ENCODE measurements at places on chromosomes 5 and 9. TPM values are rescaled to one million over a fixed set of nuclear protein-coding genes. Genes with fewer than 3 reads are reported as not detected.
A peak's percentile ranks its signal among the peaks of the same experiment; 100 is the strongest.

DNA sequence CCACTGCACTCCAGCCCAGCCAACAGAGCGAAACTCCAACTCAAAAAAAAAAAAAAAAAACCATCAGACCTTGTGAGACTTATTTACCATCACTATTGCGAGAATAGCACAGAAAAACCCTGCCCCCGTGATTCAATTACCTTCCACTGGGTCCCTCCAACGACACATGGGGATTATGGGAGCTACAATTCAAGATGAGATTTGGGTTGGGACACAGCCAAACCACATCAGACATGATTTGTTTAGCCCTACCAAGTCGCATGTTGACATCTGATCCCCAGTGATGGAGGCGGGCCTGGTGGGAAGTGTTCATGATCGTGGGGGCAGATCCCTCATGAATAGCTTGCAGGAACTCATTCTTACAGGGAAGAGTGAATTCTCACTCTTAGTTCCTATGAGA, 26.6 kb downstream of the MYO10 start:
- no peaks in the 10 kb centered on the region for H3K27me3 ChIP-seq
- H3K4me1 ChIP-seq = no peaks in the 10 kb centered on the region
- H3K27ac ChIP-seq = no peak overlapping the region
- no peaks in the 10 kb centered on the region for H3K36me3 ChIP-seq
- no peak overlapping the region for H3K4me3 ChIP-seq

DNA sequence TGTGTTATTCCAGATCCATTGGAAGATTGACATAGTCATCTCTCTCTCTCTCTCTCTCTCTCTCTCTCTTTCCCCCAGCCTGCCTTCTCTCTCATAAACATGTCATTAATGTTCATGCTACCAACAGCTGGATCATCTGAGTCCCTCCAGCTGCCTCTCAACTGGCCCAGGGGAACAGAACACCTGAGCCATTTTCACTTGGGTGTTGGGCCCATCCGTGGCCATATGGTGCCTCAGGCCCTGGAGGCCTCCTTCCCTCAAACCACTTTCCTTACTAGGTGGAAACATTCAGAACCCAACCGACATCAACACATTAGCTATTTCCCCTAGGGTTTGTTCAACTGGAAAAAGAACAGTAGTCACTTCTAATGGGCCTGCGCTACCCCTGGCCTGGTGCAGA, 196.2 kb downstream of the FRMD3 start:
- H3K27me3 ChIP-seq = no peaks in the 10 kb centered on the region
- DNase-seq = no peak
- no peak overlapping the region for H3K4me3 ChIP-seq

- no peak for DNase-seq
- H3K27ac ChIP-seq = peak overlapping the region; percentile 97
- peaks cover 30% of the 10 kb centered on the region for H3K4me1 ChIP-seq
- H3K27me3 ChIP-seq = no peaks in the 10 kb centered on the region
- peaks cover 10% of the 10 kb centered on the region for H3K36me3 ChIP-seq
Observed at GRCh38 chr5:57172466-57173318, 1.2 kb upstream of the GPBP1 start.

GRCh38 chr5:66658516-66658915, 62.3 kb downstream of the MAST4 start:
- peaks cover 25% of the 10 kb centered on the region for H3K27me3 ChIP-seq
- H3K27ac ChIP-seq = no peak overlapping the region
- no peaks in the 10 kb centered on the region for H3K36me3 ChIP-seq
- H3K4me3 ChIP-seq = no peak overlapping the region
- no peak for DNase-seq

DNA sequence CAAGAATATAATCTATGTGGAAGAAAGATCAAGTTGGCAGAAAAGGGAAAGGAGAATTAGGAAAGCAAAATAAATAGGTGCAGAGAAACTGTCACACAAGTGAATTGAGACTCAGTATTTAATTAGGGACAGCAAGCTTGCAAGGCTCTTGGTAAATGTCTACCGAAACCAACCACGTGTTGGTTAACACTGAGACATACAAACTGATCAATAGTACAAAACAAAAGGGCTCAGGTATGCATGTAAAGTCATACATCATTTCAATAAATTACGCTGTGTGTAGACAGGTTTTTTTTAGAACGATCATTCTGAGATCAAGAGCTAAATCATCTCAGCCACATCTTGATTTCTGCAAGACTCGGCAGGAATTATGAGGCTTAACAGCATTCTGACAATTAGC, 225.4 kb downstream of the EBF1 start:
- peaks cover 13% of the 10 kb centered on the region for H3K4me1 ChIP-seq
- peaks cover 6% of the 10 kb centered on the region for H3K36me3 ChIP-seq
- DNase-seq = no peak
- H3K27ac ChIP-seq = peak overlapping the region; percentile 1
- peaks cover 19% of the 10 kb centered on the region for H3K27me3 ChIP-seq

- H3K27me3 ChIP-seq = no peaks in the 10 kb centered on the region
- no peaks in the 10 kb centered on the region for H3K36me3 ChIP-seq
- H3K27ac ChIP-seq = no peak overlapping the region
- DNase-seq = no peak
- no peaks in the 10 kb centered on the region for H3K4me1 ChIP-seq
- no peak overlapping the region for H3K4me3 ChIP-seq
Observed at GRCh38 chr9:20783057-20784038, 99.3 kb downstream of the FOCAD start.

GRCh38 chr5:82338771-82339373, 60.7 kb upstream of the RPS23 start:
- H3K27ac ChIP-seq = no peak overlapping the region
- H3K4me1 ChIP-seq = no peaks in the 10 kb centered on the region
- peaks cover 11% of the 10 kb centered on the region for H3K27me3 ChIP-seq
- DNase-seq = no peak
- H3K36me3 ChIP-seq = no peaks in the 10 kb centered on the region

DNA sequence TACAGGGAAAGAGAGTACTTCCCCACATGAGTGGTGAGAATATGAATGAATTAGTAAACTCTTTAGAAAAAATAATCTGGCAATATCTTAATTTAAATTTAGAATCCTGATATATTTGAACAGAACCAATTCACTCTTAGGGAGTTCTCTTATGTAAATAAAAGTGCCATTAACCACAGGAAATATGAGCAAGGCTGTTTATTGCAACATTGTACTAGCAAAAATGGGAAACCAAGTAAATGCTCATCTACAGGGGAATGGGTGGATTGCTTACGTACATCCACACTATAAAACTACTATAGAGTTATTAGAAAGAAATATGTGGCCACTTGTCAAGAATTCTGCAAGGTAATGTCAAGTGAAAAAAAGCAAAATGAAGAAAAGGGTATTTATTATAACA, 274.5 kb downstream of the TLE1 start:
- H3K4me1 ChIP-seq = no peaks in the 10 kb centered on the region
- no peaks in the 10 kb centered on the region for H3K27me3 ChIP-seq
- H3K36me3 ChIP-seq = no peaks in the 10 kb centered on the region
- no peak overlapping the region for H3K4me3 ChIP-seq
- no peak for DNase-seq

DNA sequence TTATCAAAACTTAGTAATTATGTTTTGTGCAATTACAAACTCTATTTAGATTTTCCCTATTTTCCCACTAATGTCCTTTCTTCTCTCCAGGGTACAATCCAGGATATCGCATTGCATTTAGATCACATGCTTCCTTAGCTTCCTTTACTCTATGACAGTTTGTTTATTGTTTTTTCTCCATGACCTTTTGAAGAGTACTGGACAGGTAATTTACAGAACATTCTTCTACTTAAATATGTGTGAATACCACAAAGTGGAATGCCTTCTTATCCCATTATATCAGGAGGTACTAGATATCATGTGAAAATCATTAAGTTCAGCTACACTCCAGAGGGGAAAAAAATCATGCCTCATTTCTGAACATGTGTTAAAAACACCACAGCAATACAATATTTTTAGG, 776.6 kb upstream of the CDH9 start:
- no peak overlapping the region for H3K4me3 ChIP-seq
- no peaks in the 10 kb centered on the region for H3K4me1 ChIP-seq
- no peak for DNase-seq
- no peaks in the 10 kb centered on the region for H3K27me3 ChIP-seq
- H3K27ac ChIP-seq = no peak overlapping the region

DNA sequence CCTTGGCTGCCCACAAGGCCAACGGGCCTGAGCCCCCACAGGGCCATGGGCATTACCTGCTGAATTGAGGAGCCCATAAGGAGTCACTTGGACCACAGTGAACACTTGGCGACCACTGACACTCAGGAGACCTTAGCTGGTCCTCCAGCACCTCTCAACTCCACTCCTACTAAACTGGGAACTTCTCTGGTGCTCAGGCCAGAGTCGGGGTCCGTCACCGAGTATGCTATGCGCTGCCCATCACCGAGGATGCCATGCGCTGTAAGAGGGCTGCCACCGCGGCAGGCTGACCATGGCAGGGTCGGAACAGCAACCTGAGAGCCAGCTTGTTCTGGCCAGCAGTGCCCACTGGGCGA, 600 bp upstream of the SQSTM1 start:
- peaks cover 51% of the 10 kb centered on the region for H3K4me1 ChIP-seq

- H3K27ac ChIP-seq = no peak overlapping the region
- no peak overlapping the region for H3K4me3 ChIP-seq
- peak; percentile 22 for DNase-seq
- no peaks in the 10 kb centered on the region for H3K27me3 ChIP-seq
Observed at GRCh38 chr9:128123451-128124080, 4.0 kb downstream of the PTGES2 start.

DNA sequence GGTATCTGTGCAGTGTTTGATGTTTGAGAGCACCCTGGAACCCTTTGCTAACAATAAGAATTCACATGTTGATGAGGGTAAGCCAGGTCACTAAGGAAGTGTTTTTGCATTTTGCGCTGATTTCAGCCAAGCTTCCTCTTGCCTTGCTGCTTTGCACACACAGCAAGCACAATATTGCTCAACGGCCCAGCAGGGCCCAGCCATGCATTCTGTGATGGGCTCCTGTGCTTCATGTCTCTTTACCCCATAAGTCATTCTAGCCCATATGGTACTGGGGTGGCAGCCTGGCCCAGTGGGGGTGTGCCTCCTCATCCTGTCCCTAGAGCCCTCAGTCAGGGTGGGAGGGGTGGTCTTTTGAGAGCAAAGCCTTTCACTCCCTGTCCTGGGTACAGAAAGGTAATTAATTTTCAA, 481.3 kb downstream of the GADD45G start:
- DNase-seq = no peak
- no peaks in the 10 kb centered on the region for H3K36me3 ChIP-seq
- no peaks in the 10 kb centered on the region for H3K4me1 ChIP-seq

DNA sequence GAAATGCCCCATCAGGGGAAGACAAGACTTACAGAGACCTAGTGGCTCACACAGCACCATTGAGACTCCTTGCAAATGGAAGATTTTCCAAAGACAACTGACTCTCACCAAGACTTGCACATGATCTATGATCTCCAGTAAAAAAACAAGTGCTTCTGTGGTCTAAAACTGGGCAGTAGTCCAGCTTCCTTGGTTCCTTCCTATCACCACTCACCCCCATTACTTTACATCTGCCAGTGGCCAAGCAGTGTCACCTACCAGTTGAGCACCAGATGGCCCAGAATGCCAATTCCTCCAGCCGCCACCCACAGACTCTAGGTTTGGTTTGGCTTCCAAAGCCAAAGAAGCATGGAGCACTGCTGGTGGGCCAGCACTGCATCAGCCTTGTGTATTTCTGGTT, 47.7 kb downstream of the SH3TC2 start:
- H3K27ac ChIP-seq = no peak overlapping the region
- peaks cover 11% of the 10 kb centered on the region for H3K27me3 ChIP-seq
- no peak for DNase-seq
- H3K4me3 ChIP-seq = no peak overlapping the region
- H3K36me3 ChIP-seq = peaks cover 5% of the 10 kb centered on the region

DNA sequence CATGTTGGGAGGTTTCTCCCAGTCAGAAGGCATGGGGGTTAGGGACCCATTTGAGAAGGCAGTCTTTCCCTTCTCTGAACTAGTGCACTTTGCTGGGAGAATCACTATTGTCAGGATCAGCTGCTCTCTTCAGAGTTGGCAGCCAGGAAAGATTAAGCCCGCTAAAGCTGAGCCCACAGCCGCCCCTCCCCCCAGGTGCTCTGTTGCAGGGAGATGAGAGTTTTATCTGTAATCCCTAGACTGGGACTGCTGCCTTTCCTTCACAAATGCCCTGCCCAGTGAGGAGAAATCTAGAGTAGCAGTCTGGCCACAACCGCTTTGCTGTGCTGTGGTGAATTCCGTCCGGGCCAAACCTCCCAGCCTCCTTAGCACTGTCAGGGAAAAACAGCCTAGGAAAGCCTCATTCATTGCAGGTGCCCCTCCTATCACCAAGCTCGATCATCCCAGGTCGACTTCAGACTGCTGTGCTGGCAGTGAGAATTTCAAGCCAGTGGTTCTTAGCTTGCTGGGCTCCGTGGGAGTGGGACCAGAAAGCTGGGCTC, 69.8 kb downstream of the CNTLN start:
- H3K4me1 ChIP-seq = no peaks in the 10 kb centered on the region
- H3K4me3 ChIP-seq = no peak overlapping the region
- H3K36me3 ChIP-seq = peaks cover 23% of the 10 kb centered on the region
- no peak overlapping the region for H3K27ac ChIP-seq
- DNase-seq = no peak
- H3K27me3 ChIP-seq = no peaks in the 10 kb centered on the region

DNA sequence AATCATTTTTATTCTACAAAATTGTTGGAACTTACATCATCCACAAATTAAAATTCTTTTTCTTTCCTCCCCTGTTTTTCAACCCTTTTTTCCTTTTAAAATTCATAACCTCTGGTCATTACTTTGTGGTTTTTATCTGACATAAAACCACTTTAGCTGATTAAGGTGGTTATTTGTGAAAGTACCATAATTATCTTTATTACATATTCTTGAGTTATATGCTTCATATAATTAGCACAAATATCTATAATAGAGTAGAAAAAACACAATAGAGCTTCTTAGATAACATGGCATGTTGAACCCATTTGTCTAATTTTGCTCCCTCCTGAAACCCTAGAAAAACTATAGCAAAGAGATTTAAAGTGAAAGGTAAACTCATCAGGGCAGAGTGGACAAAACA, 22.9 kb upstream of the PPIC start:
- H3K4me3 ChIP-seq = no peak overlapping the region
- no peak overlapping the region for H3K27ac ChIP-seq
- H3K4me1 ChIP-seq = no peaks in the 10 kb centered on the region

Gene IFNK
- not detected for total RNA-seq

Gene GABRP
- total RNA-seq = not detected

Gene GLRA1
- total RNA-seq = not detected

Gene BARHL1
- total RNA-seq = not detected

Gene ARHGEF39
- 14.2 TPM for total RNA-seq

Gene SLC6A19
- total RNA-seq = not detected

Gene NR2F1
- not detected for total RNA-seq

Gene DIPK1B
- not detected for total RNA-seq

Gene ABHD17B
- 29.2 TPM for total RNA-seq

Gene SH3GL2
- not detected for total RNA-seq

Gene FOXD4L3
- not detected for total RNA-seq

Gene PMPCA
- total RNA-seq = 66.2 TPM

All from natural killer cell treated with Interleukin-12 subunit alpha and Interleukin-12 subunit beta and Interleukin-15 and Interleukin-18, amount 100 ng/mL, for 72 hours (primary cell).